Omental fat pad (tissue), 4 donors: ENCODE measurements at places on chromosomes 5 and 9. TPM values are rescaled to one million over a fixed set of nuclear protein-coding genes. Genes with fewer than 3 reads are reported as not detected.

FOXI1 gene
- total RNA-seq = not detected

WNT8A gene
- total RNA-seq = not detected

IL4 gene
- total RNA-seq = not detected

MYMK gene
- total RNA-seq = not detected

PTGES gene
- 6.5 TPM for total RNA-seq
